Suprapubic skin (tissue), 4 donors: ENCODE measurements at places on chromosomes 7 and 10.

DNA sequence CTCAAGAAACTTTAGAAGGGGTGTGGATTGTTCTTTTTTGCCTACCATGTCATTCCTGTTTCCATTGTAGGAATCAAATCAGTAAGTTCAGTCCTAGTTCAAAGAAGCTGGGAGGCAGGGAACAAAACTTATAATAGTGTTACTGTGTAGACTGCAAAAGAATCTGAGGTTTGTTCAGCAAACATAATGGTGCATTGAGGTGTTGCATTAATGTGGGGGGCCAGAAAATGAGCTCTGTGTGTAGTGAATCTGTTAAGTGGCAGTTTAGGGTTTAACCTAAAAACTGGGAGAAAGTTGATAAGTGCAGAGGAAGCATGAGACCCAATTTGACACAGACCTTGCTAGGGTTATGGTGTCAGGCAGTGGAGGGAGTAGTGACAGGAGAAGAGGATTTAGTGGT, 197.7 kb downstream of the SUGCT start:
- no peak for DNase-seq

DNA sequence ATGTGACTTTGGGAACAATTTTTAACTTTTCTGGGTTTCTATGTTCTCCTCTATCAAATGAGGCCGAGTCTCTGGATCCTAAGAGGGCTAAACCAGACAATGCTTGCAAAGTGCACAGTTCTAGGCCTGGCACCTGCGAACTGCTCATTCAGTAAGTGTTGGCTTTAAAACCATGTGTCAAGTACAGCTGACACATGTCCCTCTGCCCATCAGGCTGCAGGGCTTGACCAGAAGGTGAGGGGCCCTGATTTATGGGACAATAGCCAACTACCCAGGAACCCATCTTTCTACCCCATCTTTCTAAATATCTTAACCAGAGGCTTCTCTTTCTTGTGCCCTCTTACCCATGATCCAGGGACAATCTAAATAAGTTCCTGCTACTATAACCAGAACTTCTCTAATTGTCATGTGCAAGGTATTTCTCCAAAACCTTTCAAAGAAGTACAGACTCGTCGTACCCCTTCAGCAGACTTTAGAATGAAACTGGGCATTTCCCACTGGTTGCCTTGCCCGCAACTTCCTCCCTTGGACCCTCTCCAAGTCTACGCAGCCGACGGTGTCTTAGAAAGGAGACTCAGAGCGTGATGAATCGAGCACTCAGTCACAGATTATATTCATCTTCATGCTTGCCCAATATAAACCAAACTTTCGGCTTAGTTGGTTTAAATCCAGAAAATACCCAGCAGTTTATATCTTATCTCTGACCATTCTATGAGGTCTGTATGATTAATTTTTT, 69.8 kb upstream of the STEAP1B start:
- DNase-seq, result no peak

GRCh38 chr7:25246306-25246705, 18.0 kb upstream of the NPVF start:
- DNase-seq, result no peak

- no peak for DNase-seq
Observed at GRCh38 chr7:3159445-3159844, 115.8 kb upstream of the CARD11 start.

- peak; percentile 89 for DNase-seq
Observed at GRCh38 chr10:102775935-102776669, 32.4 kb downstream of the WBP1L start.

GRCh38 chr7:7565746-7566650, 686 bp upstream of the MIOS start:
- no peak for DNase-seq

- DNase-seq, result no peak
Observed at GRCh38 chr7:110856704-110857103, 234.2 kb upstream of the LRRN3 start.

DNA sequence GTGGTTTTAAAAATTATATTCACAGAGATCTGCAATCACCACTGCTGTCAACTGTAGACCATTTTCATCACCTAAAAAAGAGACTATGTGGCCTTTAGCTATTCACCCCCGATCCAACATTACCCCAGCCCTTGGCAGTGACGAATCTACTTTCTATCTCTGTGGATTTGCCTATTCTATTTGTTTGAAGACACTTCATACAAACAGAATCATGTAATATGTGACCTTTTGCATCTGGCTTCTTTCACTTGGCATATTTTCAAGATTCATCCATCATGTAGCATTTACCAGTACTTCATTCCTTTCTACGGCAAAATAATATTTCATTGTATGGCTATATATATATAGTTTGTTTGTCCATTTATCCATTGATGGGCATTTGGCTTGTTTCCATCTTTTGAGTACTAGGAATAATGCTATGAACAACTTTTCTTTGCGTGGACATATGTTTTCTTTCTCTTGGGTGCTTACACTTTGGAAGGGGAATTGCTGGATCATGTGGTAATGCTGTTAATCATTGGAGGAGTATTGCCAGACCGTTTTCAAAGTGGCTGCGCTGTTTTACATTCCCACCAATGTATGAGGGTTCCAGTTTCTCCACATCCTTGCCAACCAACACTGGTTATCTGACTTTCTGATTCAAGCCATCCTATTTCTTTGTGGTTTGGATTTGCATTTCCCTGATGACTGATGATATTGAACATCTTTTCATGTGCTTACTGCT, 22.3 kb downstream of the ADAMTS14 start:
- DNase-seq, result no peak

DNA sequence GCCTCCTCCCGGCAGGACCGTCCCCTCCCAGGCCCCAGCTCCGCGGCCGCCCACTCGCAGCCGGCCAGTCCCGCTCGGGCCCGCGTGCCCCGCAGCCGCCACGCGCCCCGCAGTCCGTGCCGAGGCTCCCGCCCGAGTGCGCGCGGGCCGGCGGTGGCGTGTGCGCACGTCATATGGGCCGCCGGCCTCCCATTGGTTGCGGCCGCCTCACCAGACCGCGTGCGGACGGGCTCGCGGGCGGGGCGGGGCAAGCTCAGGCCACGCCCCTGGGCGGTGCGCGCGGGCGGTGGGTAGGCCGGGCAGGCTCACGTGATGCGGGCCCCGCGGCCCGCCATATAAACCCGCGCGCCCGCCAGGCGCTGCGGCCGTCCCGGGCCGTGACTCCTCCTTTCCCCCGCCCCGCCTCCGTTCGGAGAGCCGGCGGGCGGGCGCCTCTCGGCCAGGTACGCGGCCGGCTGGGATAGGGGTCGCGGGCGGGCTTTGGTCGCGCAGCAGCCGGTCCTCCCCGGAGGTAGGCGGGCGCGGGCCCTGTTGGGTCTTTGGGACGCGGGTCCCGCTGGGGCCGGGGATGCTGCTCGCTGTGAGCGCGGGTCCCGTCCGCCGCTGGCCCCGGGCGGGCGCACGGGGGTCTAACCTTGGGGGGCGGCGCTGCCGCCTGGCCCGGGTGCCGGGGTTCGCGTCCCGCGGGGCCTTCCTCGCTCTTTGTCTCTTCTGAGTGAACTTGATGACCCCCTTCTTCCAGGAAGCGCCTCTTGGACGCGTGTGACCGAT, at the start of gene INSIG1:
Gene INSIG1 (plus strand): TSS at position 362 of the 771 bp plus-strand sequence. CDS start 408 bp downstream, at position 770.
- peak; percentile 92 for DNase-seq

DNA sequence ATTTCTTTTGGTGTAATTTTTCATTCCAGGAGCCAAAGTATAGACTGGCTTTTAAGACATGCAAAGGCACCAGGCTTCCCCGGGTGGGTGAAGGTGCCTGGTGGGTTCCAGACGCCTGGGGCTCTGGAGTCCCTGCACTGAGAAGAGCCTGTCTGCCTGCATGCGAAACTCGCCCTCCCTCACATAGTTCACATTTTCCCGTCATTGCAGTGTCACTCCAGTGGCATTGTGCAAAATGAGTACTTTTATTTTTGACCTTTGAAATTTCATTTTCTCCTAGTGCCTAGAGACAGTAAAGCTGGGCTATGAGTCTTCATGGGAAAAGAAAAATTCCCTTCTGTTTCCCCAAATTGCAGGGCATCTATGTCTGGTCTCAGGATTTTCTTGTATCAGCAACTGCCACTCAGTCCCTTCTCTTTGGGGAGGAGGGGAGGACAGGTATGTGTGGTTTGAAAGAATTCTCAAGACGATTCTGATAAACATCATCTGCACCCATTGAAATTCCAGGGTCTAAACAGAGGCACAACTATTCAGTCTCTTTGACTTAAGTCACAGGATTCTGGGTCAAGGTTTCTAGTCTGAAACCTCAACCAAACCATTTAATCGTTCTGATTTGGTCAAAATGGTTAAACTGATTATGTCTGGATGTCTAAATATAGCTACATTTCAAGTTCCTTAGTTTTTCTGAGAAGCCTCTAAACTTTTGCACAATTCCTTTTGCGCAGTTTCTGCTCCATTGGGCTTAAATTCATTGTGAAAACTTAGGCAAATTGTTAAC, 107.8 kb downstream of the CYP26A1 start:
- DNase-seq, result no peak
